Stimulated activated CD8-positive, alpha-beta memory T cell treated with anti-CD3 and anti-CD28 coated beads, Interleukin-4, amount 100 ng/mL, for 1 hour (primary cell): ENCODE measurements at places on chromosomes 12 and 14.

GRCh38 chr12:89414851-89415250, 62.5 kb upstream of the DUSP6 start:
- no peak for DNase-seq

- no peak for DNase-seq
Measured at GRCh38 chr12:116116650-116117424, 160.7 kb downstream of the MED13L start.

- DNase-seq, result no peak
Measured at GRCh38 chr12:2854669-2855453, 2.0 kb downstream of the TEX52 start.

DNA sequence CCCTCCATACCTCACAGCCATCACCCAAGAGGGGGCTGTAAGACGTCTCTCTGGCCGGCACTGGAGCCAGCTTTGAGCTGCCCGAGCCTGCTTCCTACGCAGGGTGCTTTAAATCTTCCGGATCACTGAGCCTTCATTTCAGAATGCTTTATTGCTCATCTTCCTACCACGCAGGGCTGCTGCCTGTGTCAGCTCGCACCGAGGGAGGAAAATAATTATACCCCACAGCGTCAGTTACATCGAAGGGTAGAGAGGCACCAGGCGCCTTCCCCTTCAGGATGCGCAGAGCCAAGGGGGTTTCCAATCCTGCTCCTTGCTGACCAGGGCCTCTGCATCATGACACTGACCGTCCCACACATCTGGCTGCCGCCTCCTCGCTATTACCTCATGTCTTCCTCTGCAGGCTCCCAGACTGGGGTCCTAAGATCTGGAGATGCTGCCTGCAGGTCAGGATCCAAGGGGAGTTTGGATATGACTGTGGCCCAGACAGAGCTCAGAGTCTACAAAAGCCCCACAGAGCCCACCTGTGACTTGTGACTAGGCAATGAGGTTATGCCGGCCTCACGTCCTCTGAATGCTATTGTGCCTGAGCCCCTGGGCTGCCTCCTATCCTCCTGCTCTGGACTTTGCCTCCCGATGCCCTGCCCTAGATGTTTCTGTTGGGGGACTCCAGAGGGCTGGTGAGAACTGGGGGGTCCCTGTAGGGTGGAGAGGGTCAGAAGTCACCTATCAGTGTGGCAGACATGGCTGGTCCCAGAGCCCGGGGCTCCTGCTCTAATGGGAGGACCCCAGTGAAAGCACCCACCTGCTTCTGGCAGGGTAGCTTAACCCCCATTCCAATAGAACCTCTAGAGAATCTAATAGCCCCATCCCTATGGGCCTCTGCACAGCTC, 220.3 kb upstream of the RTL1 start:
- no peak for DNase-seq

DNA sequence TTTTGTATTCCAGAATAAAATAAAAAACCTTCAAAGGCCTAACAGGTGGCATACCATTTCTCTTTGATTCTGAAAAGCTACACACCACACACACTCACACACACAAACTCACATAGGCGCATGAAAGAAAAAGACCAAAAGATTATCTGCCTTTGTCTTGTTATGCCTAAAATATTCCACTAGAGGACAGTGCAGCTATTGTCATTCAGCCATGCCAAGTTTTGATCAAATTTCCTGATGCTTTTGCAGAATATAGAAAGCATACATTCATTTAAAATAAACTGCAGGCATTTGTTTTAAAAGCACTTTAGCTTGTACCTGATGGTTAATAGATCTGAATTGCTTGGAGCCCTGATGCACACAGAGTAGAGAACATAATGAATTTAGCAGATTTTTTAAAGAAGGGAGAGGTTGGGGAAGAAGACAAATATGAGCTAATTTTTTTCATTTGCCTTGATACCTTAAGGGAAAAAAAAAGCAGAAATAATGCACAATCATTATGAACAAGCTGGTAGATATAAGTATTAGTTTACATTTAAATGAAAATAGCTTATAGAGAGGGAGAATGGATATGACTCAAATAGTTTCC, 1766.9 kb upstream of the SEL1L start:
- no peak for DNase-seq

DNA sequence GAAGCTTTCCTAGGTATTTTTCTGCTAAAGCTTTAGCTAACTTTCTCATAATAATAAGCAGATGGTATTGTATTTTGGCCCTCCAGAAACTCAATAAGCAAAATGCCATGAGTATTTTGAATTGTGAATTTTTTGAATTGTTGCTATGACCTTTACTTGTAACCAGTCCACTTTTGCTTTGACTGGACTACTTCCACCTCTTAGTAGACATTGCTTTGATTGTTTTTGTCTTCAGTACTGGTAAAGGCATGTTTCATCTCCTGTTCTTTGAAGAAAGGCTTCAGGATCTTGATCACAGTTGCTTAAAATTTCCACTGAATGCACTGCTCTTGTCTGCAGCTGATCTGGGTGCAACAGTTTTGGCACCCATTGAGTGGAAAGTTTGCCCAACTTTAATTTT, 102.3 kb downstream of the TRMT5 start:
- no peak for DNase-seq

GRCh38 chr12:62730649-62731048, 204.3 kb downstream of the PPM1H start:
- DNase-seq, result no peak

GRCh38 chr12:76569685-76570604, 10.4 kb upstream of the OSBPL8 start:
- DNase-seq, result no peak

GRCh38 chr12:124755801-124756148, 107.9 kb downstream of the SCARB1 start:
- DNase-seq, result no peak

GRCh38 chr12:131510431-131510830, 200.5 kb upstream of the SFSWAP start:
- DNase-seq, result no peak

DNA sequence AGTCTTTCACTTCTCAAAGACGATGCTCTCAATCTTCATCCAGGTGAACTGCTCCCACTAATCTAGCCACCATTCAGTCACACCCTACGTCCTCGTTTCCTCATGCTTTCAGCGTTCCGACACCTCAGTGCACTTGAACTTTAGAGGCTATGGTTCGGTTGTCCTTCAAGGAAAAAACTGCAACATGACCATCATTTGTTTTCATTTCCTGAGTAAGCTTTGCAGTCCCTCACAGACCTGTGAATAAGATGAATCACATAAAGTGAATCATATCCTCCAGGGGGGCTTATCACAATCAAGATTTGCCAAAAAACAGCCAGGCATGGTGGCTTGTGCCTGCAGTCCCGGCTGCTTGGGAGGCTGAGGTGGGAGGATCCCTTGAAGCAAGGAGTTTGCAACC, 80.2 kb downstream of the TMCC3 start:
- DNase-seq, result no peak
